ENCODE measurements at places on chromosomes 1 and 21.

DNA sequence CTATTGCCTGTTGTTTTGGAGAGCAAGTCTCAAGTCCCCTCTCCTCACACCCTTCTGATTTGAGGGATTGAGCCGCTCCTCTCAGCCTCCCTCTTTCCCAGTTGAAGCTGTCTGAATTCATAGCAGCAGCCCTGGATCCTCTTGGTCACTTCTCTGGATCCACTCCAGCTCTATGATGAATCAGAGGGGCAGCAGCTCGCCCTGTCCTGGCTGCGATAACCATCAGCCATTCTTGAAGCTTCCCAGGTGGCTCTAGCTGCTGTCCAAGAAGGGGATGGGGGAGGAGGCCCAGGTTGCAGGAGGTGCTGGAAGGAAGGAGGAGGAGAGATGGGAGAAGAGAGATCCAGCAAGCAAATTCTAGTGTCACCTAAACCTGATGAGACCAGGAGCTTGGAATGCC is 31.3 kb downstream of the WNT4 start:
- no peak for DNase-seq

DNA sequence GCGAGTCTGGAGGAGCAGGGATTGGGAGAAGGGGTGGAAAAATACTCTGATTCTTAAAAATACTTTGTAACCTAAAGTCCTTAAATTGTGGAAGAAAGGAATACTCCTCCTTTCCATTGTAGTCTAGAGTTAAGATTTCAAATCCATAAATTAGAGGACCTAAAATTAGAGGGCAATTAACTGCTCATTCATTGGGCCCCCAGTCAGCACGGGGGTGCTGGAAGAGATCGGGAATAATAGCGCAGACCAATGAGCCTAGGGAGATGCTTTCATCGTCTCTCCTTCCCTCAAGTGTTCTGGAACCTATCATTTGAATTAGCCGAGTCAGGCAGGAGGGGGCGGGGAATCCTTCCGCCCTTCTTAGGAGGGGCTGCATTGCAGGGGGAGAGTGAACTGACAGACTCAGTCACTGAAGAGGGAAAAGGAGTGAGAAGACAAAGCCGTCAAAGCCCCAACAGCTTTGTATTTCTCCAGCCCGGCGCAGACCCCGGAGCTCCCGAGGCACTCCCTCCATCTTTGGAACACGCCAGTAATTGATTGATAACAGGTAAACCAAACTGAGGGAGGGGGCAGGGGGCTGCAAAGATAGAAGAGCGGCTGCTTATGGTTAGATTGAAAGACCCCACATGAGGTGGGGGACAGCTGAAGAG is at the start of gene MLLT11:
Gene MLLT11 (plus strand): TSS at position 391 of the 650 bp plus-strand sequence. CDS start 6,828 bp downstream, outside the sequence.
- no peak for DNase-seq

DNA sequence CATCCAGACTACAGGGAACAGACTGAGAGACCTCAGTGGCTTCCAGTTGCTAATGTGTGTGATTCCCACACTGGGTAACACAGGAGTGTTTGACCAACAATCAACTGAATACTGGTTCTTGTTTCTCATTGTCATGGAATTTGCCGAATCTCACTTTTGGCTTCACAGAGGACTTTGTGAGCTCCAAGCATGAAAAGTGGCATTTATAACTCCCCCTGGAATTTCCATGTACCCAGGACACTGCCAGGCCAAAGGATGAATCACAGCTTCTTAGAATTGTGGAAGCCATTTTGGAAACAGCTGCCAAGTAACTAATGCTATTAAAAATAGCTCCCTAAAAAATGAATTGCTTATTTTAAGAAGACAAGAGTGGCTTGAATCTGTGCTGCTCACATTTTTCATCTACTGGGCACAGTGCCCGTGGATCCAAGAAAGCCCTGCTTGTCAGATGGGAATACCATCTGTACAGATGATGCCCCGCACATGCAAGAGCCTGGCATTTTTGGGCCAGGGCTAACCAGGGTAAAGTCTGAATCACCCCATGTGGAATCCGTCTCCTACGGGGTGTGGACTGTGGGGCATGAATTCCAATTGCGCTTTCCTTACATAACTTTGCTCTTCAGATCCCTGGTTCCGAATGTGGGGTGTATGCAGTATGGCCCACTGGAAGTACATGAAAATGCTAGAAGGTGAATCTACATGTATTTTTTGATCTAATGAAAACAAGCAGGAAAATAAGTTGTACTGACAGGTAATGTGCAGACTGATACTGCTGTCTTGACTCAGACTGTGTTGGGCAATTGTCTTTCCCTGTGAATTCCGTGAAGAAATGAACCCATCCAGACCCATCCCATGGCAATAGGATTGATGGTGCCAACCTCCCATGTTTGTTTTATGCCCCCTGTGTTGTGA is 487.3 kb downstream of the SIPA1L2 start:
- DNase-seq, result no peak

DNA sequence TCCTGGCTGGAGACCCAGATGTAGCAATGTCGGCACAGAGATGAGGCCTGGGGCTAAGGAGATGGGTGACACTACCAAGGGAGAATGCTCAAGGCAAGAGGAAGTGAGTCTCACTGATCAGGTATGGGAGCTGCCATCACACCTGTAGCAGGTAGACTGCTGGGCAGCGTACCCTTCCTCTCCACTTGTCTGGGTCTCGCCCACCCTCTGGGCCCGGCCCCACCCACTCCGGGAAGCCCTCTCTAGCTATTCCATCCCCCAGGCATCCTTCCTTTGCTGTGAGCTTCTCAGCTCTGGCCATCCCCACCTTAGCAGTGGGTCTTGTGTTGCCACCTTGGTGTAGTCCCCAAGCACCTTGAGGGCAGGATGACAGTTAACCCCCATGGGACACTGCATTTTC is 87.7 kb upstream of the EDN2 start:
- DNase-seq, result no peak

DNA sequence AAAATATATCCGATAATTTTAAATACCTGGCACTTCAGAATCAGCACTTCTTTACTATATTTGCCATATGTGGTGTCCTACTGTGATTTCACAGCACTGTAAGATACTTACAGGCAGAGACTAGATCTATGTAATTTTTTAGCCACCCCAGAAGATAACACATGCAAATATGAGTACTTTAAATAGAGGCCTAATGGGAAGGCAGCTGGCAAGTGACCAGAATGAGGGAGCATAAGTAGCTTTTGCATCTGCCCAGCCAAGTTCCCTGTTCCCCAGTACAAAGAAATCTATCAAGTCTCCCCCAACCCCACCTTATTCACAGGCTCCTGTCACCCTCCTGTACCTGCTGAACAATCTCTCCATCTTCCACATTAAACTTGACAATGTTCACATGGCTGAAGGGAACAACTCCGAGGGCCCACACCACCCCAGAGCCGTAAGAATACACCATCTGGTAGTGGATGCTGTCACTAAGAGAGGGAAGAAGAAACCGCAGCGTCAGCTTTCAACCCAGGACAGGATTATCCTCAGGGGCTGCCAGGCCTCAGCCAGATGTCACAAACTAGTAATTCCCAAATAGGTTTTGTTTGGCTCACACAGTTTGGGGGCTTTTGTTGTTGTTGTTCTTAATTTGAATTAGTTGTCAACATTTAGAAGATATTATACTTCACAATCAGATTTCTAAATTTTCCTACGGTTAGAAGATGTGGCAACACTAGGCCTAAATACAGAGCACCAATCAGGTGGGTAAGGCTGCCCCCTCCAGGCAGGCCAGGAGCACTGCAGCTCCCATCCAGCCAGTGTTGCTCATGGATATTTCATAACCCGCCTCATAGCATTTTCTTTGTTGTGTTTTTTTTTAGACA is 10.4 kb downstream of the EMC1 start:
- DNase-seq, result no peak

DNA sequence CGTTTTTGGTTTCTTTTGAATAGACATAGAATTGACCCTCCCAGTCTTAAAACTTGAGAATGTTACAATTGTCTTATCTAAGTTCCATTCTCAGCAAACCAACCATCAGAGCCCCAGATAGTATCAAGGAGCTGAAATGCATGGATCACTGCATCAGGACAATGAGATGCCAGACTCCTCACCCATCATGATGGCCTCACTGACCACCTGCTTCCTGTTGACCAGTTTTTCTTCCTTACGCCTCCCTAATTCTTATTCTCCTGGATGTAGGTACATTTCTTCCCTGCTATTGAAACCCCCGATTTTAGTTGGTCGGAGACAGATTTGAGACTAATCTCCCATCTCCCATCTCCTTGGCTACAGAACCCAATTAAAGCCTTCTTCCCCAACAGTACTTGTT is 17.7 kb downstream of the MATN1 start:
- DNase-seq, result no peak

DNA sequence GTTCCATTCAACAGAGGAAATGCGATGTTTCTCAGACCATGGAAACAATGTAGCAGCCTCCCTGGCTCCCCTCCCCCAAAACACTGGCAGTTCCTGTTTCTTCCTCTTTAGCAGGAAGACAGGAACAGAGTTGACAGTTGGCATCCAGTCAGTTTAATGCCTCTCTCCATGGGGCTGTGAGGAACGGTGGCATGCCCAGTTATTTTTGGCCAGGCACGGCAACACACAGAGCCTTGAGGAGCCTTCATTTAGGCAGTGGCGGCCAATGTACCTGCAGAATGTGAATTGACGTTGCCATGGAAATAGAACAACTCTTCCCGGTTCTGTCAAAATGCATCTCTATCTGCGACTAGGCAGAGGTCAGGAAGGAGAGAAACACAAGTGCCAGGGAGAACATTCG is 330.6 kb downstream of the DSCAM start:
- DNase-seq, result no peak

DNA sequence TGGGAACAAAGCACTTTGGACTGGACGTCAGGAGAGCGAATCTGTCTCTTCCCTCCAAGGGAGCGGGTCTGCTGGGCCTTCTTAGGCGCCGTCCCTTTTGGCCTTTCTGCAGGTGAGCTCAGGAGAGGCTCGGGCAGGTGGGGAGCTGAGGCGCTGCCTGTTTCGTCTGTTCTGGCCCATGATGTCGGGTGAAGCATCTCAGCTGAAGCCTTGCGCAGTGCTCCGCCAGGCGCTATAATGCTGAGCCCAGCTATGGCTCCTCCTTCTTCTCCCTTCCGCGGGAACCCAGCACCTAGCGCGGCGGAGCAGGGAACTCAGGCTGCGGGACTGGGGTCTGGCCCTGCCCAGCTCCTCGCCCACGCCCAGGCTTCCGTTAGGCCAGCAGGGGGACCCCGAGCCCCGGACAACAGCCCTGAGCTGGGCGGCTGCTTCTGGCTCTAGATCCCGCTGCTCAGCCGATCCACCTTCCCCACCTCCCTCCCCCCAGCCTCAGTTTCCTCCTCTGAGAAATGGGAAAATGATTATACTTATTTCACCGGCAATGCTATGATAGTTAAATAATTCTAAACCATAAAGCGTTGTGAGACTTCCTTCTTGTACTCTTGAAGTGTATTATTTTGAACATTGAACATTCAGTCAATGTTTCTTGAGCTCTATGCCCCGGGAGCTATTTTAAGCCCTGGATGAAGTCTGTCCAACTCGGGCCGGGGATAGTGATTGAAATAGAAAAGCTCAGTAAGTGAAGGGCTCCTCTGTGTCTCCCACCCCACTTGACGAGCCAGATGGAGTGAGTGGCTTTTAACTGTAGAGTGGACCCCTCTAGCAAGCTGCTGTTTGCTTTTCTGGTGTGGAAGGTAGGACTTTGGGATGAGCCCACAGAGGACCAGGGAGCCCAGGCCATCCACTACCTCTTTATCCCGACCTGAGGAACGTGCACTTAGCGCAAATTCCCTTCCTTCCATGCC is 9.6 kb upstream of the ADORA1 start:
- DNase-seq, result no peak

- no peak for DNase-seq
Observed at GRCh38 chr1:216820345-216820744, 97.1 kb upstream of the ESRRG start.

Measured in stimulated activated CD8-positive, alpha-beta memory T cell treated with anti-CD3 and anti-CD28 coated beads, Interleukin-12 subunit alpha, Interleukin-12 subunit beta, amount 100 ng/mL, for 4 hours (primary cell).